ENCODE measurements at places on chromosomes 2 and 18. TPM values are rescaled to one million over a fixed set of nuclear protein-coding genes. Genes with fewer than 3 reads are reported as not detected.

DNA sequence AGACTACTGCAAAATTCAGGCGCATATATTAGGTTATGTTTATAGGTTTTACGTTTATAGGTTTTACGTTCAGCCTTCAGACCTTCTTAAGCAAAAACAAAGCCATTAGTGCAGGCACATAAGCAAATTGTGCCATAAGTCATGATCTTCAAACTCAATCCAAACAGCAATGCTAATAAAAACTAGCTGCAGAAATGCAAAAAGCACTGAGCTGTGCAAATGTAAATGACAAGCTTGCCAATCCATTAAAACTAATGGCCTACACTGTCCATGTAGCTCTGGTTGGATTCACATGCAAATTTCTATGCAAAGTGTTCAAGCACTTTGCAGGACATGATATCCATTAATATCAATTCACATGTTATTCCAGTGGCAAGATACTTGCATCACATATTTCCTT lies 50.9 kb downstream of the LRPPRC start:
- DNase-seq = no peak
- H3K27me3 ChIP-seq = no peaks in the 10 kb centered on the region
- H3K36me3 ChIP-seq = peaks cover 13% of the 10 kb centered on the region
- no peaks in the 10 kb centered on the region for H3K4me1 ChIP-seq
- no peak overlapping the region for H3K4me3 ChIP-seq

DNA sequence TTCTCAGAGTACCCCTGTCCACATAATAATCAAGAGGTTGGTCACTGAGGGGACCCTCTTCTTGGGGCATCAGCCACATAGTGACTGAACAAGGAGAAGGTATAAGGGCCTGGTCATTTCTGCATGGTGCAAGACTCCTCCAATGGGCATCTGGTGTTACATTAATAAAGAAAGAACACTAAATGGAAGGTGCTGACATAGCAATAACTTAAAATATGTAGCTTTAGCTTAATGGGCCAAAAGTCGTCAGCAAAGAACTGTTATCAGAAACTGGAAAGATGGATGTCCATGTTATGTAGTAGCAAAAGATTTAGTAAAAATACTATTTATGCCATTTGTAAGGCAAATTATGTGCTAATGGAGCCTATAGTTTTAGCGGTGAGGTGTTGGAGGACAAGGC lies 916.5 kb upstream of the SOX11 start:
- H3K36me3 ChIP-seq = no peaks in the 10 kb centered on the region
- H3K4me1 ChIP-seq = no peaks in the 10 kb centered on the region
- H3K4me3 ChIP-seq = no peak overlapping the region
- no peaks in the 10 kb centered on the region for H3K27me3 ChIP-seq

DNA sequence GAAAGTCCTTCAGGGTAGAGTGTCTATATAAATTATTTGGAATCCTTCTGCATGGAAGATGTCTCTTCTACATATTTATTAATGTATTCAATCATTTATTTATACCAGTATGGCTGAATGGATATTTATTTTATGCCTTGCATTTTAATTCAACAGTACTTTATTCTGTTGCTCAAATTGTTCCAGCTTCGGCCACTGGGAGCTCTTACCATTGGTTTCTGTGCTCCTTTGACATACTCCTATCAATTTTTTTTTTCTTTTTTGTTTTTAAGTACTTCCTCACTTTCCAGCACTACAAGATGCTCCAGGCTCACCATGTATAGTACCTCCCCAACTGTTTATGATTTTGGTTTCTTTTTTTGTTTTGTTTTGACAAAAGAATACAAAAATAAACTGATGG lies 39.4 kb upstream of the WIPF1 start:
- H3K4me1 ChIP-seq = peaks cover 2% of the 10 kb centered on the region
- no peaks in the 10 kb centered on the region for H3K36me3 ChIP-seq
- H3K27ac ChIP-seq = no peak overlapping the region
- no peak overlapping the region for H3K4me3 ChIP-seq
- no peaks in the 10 kb centered on the region for H3K27me3 ChIP-seq
- DNase-seq = no peak

DNA sequence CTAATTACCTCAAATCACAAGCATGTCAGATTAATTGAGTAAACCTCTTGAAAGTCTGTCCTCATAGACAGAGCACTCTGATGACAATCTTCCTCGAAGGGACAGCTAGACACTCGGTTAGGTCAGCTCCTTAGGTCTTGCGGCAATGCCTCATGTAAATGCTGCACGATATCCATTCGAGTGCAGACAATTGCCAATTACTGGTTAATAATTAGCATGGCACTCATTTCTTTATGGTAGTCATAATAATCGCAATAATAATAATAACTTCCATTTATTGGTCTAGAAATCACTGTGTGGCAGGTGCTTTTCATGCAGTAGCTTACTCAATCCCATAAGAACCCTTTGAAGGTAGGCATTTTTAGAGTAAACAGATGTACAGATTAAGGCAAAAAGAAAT lies 44.7 kb upstream of the DSC1 start:
- H3K27me3 ChIP-seq = no peaks in the 10 kb centered on the region
- H3K27ac ChIP-seq = no peak overlapping the region
- DNase-seq = no peak
- H3K4me1 ChIP-seq = no peaks in the 10 kb centered on the region
- H3K4me3 ChIP-seq = no peak overlapping the region

DNA sequence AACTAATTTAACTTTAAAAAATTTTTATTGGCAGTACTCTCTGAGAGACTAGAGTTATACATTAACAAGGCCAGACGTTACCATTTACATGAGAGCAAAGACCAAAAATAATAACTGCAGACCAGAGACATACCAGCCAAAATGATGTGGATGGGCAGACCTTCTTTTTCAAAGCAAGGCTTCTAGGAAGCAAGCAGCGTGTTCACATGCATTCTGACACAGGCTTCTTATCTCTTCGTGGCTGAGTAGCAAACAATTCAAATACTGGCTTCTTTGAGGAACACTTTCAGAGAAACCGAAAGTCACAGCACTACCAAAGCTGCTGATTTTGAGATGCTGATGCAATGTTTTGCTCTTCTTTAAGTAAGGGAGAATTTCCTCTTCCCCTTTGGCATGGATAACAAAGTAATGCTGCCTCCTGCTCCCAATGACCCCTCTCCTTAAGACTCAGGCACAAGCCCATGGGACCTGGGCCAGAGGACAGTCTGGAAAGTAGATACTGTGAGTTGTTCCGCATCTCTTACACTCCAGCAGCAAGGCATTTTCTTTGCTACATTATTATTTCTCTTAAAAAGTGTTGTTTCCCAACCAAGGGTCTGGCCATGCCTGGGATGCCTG lies 181.9 kb downstream of the MREG start:
- peak overlapping the region; percentile 53 for H3K27ac ChIP-seq
- H3K4me3 ChIP-seq = peak overlapping the region; percentile 44
- H3K36me3 ChIP-seq = no peaks in the 10 kb centered on the region
- DNase-seq = peak; percentile 92

GRCh38 chr2:165239230-165239629 lies at the start of gene SCN2A:
Gene SCN2A (plus strand): TSS chr2:165239414. CDS start chr2:165295824, 56,410 bp downstream.
- no peaks in the 10 kb centered on the region for H3K36me3 ChIP-seq
- peak; percentile 67 for DNase-seq
- H3K27me3 ChIP-seq = no peaks in the 10 kb centered on the region
- no peak within 1 kb of the TSS for H3K27ac ChIP-seq
- H3K4me1 ChIP-seq = no peaks in the 10 kb centered on the region
- H3K4me3 ChIP-seq = no peak within 1 kb of the TSS

GRCh38 chr2:78093436-78093835 lies 571.3 kb upstream of the LRRTM4 start:
- H3K4me3 ChIP-seq = no peak overlapping the region
- no peaks in the 10 kb centered on the region for H3K27me3 ChIP-seq
- no peaks in the 10 kb centered on the region for H3K36me3 ChIP-seq
- no peak for DNase-seq

The CD8B2 gene
- total RNA-seq = not detected

The METTL8 gene
- total RNA-seq = 10.8 TPM

Measured in fibroblast of lung (primary cell).